ENCODE measurements at places on chromosomes 11 and 22. TPM values are rescaled to one million over a fixed set of nuclear protein-coding genes. Genes with fewer than 3 reads are reported as not detected.

DNA sequence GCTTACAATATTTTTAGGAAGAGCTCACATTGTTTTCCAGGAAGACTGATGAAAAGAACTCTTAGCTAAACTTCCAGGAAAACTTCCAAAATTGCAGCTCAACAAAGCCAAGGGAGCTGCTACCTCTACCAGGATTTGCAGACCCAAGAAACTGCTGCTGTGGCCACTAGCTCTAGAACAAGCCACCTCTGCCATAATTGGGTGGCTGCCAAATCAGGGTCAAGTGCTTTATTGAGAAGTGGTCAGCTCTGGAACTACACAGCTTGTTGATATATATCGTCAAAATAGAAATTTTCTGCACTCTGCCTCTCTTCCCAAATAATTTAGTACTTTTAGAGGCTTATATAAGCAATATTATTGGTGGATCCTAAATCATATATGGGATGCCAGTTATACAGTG, 371.8 kb upstream of the CHORDC1 start:
- DNase-seq = no peak

DNA sequence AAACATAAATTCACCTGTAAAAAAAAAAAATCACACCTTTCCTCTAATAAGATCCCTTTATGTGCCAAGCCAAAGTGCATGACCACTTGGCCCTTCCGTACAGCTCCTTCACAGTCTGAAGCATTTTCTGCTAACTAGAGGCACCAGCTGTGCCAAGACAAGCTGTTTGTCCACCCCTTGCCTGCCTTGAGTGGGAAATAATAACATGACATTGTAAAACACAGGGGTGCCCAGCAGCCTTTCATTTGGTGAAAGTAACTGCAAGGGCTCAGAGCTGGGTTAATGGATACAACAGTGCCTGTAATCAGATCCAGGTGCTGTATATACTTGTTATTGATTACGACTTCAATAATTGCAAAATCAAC, 59.2 kb downstream of the DDIAS start:
- DNase-seq = no peak

DNA sequence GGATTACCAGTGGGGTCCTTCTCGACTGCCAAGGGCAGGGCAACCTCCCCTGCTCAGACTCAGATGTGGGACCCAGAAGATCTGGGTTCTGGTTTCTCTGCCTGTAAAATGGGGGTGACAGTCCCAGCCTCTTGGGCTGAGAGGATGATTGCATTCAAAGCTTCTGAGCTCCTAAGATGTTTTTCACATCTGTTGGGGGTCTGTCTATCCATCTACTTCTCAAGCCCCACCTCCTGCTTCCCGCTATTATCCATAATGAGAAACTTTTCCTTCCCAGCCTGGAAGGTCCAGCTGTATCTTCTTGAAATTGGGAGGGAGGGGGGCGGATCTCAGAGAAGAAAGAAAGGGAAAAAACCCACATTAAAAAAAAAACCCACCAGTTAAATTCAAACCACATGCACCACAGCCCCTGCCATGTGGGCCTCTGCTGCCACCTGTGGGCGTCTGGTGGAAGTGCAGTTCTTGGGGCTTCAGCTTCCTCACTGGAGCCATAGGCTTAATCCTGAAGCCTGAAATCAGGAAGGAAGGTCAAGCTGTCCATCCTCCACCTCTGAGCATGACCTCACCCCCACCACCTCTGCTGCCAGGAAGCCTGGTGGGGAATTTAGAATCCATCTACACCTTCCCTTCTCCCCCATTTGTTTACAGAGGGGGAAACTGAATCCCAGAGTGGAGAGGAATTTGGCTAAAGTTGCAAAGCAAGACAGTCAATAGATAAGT, 27.3 kb downstream of the ARHGEF17 start:
- DNase-seq = peak; percentile 97

- DNase-seq = no peak
These were observed 85.0 kb downstream of the CELSR1 start for GRCh38 chr22:46452195-46453005.

DNA sequence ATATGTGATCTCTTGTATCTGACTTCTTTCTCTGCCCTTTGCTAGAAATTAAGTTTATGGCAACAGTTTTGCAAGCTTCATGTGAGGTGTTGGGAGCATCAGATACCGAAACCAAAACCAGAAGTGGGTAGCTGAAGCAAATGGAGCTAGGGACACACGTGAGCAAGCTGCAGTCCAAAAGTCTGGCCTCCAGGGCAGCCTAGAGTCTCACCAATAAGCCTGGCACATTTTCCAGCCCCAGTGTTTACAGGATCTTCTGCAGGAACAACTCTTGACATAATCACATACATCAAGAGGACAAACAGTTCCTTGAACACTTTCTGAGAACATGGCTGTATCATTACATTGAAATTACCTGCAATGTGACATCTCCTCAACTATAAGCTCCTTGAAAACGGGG, 114.1 kb downstream of the LARGE1 start:
- DNase-seq = no peak

GRCh38 chr11:118627566-118627965, 20.2 kb downstream of the PHLDB1 start:
- no peak for DNase-seq

GRCh38 chr11:86675017-86675416, 2.6 kb upstream of the ME3 start:
- no peak for DNase-seq

GRCh38 chr11:69058511-69059270, 10.0 kb downstream of the TPCN2 start:
- no peak for DNase-seq

DNA sequence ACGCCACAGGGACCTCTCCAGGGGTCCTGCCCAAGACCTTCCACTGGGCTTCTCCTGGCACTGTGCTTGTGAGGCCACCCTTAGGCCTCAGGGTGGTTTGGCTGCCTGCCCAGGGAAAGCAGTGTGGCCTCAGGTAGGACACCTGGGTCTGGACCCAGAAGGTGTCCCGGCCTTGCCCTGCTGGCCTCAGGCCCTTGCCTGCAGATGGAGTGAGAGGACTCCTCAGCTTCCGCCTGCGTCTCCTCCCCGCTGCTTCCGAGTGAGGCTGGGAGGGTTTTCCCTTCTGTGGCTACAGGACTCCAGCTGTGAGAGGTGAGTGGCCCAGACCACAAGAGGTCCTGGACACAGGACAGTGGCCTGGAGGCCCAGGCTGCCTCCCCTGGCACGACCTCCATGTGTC, 60.4 kb downstream of the WNT7B start:
- DNase-seq = no peak

GRCh38 chr11:68579455-68579854, 104.9 kb upstream of the GAL start:
- DNase-seq = no peak

- DNase-seq = no peak
These were observed 81.9 kb upstream of the SLC25A18 start for GRCh38 chr22:17481424-17481823.

GRCh38 chr11:118691926-118692830, 12.7 kb upstream of the TREH start:
- no peak for DNase-seq

DNA sequence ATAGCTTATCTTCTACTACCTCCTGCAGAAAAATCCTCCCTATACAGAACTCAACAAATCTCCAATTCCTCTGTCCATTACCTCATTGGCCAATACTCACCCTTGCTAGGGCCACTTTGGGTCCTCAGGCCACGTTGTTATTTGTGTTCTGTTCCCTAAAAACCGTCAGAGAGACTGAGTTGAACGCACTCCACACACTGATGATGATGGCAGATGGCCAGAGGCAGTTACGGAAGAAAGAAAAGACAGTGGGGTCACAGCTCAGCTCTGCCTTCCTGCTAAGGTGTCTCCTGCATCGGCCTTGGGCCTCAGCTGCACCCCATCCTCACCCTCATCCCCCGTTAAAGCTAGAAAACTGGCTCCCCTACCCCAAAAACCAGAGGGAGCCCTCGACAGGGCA, 66.2 kb downstream of the MICAL3 start:
- DNase-seq = no peak

GRCh38 chr11:78420255-78420764, 2.7 kb upstream of the GAB2 start:
- DNase-seq = peak; percentile 60

GRCh38 chr11:108609682-108610081, 16.1 kb upstream of the EXPH5 start:
- no peak for DNase-seq

DNA sequence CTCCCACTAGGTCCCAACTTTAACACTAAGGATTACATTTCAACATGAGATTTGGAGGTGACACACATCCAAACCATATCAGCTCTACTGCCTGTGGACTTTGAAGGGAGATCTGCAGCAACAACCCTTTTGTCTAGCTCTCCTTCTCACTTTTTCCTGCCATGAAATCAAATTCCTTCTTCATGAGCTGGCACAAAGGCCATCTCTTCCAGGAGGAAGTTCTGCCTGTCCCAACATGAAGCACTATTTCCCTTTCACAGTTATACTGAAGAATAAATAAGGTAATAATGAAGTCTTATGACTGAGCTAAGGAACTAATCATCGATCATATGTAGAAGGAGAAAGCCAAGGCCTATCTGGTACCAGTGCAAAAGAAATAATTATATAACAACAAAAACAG, 253.5 kb upstream of the TENM4 start:
- no peak for DNase-seq

DNA sequence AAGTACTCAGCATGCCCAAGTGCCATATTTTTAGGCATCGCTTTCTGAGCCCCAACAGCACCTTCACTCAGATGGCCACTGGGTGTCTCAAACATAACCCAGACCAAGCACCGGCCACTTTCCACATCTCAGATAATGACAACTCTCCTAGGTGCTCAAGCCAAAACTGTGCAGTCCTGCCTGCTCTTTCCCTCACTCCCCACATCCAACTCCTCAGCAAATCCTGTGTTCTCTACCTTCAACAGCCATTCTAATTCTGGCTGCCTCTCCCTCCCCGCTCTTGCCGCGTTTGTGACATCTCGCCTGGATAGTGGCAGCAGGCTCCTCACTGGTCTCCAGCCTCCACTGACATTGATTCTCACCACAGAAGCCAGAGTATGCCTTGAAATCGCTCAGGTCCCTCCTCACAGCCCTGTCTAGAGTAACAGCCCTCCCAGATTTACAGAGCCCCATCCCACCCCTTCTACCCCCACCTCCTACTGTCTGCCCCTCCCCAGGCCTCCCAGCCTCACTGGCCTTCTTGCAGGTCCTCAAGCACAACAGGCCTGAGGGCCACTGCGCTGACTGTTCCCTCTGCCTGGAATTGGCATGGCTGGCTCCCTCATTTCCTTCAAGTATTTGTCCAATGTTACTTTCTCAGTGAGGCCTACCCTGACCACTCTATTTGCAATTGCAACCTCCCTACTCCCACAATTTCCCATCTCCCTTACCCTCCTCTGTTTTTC, 1.3 kb upstream of the PHETA2 start:
- no peak for DNase-seq

GRCh38 chr11:45904309-45904915, 2.7 kb downstream of the FREY1 start:
- DNase-seq = no peak

Gene SCGB1D2
- not detected for total RNA-seq

Gene C11orf52
- total RNA-seq = not detected

Gene OR51E2
- total RNA-seq = not detected

Gene MS4A4E
- total RNA-seq = 0.28 TPM

Gene SLC22A25
- total RNA-seq = not detected

Gene FAM76B
- 45.3 TPM for total RNA-seq

Gene CCDC73
- not detected for total RNA-seq

Gene KDM4E
- not detected for total RNA-seq

Gene DDIAS
- 23.2 TPM for total RNA-seq

Gene DERL3
- total RNA-seq = 5.7 TPM

Gene DGCR6
- total RNA-seq = 4.9 TPM

Data from neural crest cell (in vitro differentiated cells).